Fibroblast of skin of scalp (primary cell): ENCODE measurements at places on chromosomes 5 and 9.

GRCh38 chr9:26604076-26604662 lies 288.4 kb downstream of the CAAP1 start:
- DNase-seq, result no peak

DNA sequence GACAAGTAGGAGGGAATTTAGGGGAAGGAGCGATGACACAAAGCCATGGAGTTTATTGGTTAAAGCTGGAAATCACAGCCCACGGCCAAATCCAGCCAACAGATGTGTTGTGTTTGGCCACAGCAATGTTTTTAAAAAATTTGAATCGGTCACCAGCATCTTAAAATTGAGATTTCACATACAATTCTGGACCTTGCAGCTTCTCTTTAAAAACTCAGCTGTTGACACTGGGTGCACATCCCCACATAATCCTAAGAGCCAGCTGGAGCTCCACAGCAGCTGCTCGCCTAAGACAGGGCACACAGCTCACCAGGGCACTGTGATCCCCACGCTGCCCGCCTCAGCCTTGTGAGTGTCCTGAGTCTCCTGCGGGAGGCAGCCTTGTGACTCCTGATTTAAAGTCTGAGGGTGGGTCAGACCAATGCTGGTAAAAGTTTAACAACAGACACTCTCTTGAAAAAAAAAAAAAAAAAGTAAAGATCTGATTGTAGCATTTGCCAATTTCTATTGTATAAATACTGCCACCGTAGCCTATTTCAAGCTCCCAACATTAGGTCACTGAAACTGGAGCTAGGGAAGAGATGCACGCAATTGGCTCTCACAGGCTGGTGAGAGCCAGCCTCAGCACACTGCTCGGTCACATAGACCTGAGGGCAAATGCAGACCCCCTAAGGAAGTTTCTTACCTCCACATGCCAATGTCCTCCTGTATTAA lies 124.8 kb downstream of the HSD17B3 start:
- no peak for DNase-seq

- DNase-seq, result no peak
Observed at GRCh38 chr9:127735530-127736185, 564 bp upstream of the TOR2A start.

DNA sequence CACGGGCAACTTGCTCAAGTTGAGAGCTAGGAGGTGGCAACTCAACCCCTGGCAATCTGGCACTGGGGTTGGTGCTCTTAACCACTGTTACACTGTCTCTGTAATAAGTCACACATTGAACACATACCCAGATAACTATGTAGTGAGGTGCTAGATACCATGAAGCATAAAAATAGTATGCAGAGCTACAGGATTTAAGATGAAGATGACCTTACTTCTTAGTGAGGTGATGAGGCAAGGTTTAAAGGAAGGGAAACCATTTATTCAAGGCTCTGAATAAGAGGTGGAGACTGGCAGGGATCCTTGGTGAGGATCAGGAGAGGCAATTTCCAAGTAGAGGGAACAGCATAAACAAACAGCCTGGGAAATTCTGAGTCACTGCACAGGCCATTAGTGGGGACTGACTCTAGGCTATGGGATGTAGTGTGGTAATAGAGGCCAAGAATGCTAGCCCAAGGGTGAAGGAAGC lies 67.6 kb upstream of the NR3C1 start:
- peak; percentile 59 for DNase-seq

DNA sequence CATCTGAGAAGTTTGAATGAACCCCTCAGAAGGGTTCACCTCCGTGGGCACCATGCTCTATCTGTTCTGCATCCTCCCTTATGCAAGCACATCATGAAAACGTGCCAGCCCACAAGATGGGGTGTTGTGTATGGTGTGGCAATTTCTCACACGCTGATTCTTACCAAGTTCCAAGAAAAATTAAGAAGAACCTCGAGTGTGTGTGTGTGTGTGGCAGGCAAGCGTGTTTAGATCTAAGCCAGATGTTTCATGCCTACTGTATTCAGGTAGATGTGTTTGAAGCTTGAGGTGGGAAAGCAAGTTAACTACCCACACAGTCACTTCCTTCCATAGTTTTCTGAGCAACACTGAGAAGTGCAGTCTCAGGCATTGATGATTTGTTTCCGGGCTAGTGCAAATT lies 77.7 kb upstream of the GNA14 start:
- DNase-seq, result no peak

DNA sequence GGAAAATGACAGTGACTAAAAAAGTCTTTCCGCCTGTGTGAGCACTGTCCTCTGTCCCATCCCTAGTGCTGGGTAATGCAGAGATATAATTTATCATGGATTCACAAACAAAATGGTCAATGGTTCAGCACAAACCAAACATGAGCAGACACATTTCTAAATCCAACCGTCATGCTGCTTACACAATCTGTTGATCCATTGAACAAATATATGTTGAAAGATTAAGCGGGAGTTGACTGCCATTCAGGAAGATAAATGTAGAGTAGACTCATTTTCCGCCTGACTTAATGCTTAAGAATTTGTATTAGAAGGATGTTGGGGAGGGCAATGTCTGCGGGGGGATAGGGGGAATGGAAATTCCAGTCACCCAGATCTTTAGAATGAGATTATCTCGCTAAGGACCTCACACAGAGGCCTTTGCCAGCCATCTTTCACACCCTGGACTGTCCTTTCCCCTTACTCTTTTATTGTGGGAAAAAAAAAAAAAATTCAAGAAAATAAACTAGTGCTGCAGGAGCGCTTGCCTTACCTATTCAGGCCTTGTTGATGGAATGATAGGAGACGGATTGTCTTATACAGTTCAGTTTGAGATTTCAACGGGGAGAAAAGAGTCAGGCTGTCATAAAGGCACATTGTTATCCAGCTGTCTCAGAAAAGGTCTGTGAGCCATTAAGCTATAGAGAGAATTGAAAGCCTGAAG lies 153.7 kb downstream of the TLE1 start:
- DNase-seq, result peak; percentile 56

GRCh38 chr5:146574713-146575112 lies 58.7 kb upstream of the GPR151 start:
- no peak for DNase-seq

DNA sequence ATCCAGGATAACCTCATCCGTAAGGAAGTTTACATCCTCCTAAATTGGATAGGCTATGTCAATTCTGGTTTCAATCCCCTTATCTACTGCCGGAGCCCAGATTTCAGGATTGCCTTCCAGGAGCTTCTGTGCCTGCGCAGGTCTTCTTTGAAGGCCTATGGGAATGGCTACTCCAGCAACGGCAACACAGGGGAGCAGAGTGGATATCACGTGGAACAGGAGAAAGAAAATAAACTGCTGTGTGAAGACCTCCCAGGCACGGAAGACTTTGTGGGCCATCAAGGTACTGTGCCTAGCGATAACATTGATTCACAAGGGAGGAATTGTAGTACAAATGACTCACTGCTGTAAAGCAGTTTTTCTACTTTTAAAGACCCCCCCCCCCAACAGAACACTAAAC lies 1.3 kb downstream of the ADRB2 start:
- DNase-seq, result no peak

DNA sequence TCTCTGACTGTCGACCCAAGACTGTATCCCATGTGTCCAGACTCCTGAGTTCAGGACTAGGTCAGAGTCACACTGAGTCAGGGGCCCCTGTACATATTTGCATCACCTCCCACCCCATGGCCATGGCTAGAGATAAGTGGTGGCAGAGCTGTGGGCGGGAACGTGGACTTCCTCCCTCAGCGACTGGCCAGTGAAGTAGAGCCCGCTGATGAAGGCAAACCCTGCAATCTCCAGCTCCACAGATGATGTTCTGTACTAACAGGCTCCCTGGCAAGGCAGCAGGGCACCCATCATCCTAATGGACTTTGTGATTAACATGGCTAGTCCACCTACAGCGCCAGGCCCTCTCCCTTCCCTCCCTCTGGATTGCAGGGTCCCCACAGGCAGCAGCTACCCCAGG lies 110.5 kb upstream of the LRRTM2 start:
- no peak for DNase-seq

DNA sequence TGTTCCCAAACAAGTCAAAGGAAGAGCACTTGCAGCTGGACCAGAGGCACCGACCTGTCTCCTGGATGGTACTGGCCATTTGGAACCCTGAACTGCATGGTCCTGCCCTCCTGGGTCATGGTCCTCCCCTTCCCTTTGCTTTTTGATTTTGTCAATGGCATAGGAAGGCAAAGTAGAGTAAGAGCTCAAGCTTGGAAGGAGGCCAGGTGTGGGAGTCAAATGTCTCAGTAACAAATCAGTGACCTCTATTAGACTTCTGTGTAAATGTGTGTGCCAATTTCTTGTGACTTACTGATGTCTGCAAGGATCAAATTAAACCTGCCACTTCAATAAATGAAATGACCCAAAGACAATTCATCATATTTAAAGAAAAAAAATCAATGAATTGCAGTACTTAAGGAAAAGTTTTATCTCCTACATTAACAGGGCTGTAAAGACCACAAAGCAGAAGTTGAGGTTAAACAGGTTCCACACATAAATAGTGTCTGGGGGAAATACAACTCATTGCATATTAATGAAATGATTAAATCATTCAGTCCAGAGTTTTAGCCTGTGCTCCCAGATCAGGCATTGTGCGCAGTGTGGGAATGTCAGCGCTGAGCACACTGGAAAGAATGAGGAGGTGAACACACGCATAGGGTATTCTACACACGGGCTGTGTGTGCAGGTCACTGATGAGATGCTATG lies 32.7 kb downstream of the OSMR start:
- no peak for DNase-seq

DNA sequence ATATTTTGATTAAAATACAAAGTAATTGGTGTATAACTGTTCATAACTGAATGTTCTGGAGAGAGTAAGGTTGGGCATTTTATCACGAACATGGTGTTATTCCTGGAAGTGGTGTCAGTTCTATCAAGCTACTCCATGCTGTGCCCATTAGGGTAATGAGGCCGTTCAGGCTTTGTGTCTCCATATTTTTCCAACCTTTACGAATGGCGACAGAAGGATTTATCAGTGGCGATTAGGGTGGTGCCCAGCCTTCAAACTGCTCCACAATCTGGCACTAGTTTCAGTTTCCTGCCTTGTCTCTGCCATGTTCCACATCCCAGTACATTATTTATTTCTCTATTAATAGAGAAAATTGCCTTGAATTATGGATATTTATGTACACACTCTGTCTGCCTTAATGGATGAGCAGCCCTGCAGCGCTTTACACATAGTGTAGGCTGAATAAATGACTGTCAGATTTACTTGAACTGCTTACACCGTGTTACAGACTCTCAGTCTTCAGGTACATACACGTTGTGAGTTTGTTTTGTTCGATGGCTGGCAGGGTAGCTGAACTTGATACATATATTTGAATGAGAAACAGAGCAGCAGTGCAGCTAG lies 23.9 kb upstream of the TMC1 start:
- no peak for DNase-seq

- DNase-seq, result no peak
Observed at GRCh38 chr5:81363093-81363871, 30.7 kb downstream of the ACOT12 start.

GRCh38 chr9:82247318-82247717 lies 258.7 kb downstream of the SPATA31D1 start:
- DNase-seq, result no peak

- no peak for DNase-seq
Observed at GRCh38 chr9:114046237-114046755, 31.8 kb downstream of the AMBP start.

DNA sequence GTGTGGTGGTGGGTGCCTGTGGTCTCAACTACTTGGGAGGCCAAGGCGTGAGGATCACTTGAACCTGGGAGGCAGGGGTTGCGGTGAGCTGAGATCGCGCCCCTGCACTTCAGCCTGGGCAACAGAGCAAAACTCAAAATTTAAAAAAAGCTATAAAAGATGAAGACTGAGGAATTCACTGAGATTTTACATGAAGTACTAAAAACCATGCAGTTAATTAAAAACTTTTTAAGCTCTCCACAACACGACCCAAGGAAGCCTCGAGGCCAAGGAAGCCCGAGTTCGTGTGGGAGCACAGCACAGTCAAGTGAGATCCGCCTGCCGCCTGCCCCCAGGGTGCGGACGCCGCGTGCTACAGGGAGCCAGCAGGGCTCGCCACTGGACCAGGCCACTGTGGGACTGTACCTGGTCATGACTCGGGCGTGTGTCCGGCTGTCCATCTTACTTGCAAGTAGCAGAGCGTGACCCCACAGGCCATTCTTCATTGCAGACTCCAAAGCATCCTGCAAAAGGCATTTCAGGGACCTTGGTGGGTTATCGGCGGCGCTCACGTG lies 21.2 kb upstream of the INPP5E start:
- DNase-seq, result no peak

DNA sequence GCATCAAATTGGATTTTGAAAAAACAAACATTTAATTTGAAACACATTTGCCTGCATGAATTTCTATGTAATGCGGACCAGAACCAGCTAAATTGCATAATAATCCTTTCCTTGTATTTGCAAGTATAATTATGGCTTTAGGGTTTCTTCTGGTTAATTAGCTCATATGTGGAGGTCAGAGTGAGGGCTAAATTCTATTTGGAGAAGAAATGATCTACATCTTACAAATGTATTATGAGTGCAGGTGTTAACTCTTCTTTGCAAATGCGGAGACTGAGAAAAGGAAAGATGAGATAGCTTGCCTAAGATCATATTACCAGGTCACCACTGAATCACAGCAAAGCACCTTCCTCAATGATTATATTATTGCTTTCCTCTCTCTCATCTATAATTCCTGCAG lies 194.7 kb downstream of the CDH9 start:
- DNase-seq, result no peak

- no peak for DNase-seq
Observed at GRCh38 chr5:12488161-12488560, 583.9 kb upstream of the CTNND2 start.

DNA sequence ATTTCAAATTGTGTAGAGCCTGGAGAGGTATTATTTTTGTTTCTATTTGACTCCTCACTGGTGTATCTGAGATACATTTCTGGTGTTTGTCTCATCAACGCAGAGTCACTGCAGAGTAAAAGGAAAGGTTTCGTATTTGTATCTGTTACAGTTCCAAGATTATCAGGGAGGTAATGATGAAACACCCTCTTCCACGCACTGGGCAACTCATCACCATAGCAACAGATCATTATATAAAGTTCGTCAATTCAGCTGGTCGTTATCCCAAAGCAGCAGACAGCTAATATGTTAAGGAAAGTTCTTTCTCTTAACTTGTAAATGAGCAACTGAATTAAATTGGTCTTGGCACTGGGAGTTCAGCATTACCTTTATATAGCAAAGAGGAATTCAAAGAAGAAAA lies 513.5 kb downstream of the MTRR start:
- no peak for DNase-seq

DNA sequence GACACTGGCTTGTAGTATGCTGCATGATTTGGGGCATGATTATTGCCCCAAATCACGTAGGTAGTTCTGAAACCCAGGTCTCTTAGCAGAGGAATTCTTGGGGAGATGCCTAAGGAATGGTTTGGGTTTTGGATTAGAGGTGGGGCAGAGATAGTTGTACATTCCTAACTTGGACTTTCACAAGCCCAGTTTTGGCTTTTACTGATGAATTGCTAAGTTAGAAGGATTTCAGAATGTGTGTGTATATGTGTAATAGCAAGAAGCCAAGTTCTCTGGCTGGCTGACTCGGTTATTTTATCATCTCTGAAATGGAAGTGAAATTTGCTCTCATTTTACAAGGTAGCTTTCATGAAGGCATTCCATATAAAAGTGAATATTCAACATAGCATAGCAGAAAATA lies 23.8 kb upstream of the ZNF131 start:
- DNase-seq, result no peak
